Osteocyte (in vitro differentiated cells): ENCODE measurements at places on chromosomes 5 and 9.
A peak's percentile ranks its signal among the peaks of the same experiment; 100 is the strongest.

DNA sequence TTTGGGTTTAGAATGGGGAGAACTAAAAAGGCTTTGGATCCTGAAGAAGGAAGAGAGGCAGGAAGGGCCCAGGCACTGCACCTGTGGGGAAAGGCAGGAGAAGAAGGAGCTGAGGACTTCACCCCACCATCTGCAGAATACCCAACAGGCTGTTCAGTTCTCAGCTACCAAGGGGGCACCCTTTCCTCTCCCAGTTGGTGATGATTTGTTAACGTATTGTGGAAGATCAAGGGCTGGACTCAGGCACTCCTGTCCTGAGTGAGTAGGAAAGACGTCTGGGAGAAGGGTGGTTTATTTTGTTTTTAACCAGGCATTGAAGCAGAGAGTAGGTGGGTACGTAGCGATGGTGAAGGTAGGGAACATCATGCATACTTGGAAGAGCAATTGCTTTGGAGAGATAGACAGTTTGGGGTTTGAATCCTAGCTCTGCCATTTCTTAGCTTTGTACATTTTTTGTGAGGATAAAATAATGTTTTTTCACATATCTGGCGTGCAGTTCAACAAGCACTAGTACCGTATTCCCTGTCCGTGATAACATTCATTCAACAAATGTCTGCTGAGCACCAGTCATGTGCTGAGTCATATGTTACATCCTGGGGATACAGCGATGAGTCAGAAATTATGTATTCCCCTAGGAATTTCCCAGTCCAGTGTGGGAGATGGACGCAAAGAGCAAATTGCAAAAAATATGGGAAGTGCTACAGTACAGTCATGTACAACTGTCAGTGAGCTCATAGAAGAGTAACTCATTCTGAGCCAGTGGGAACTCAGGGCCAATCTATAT lies 2.1 kb downstream of the MSANTD3 start:
- DNase-seq: no peak

- no peak for DNase-seq
Measured at GRCh38 chr5:1387059-1387755, 42.3 kb upstream of the CLPTM1L start.

DNA sequence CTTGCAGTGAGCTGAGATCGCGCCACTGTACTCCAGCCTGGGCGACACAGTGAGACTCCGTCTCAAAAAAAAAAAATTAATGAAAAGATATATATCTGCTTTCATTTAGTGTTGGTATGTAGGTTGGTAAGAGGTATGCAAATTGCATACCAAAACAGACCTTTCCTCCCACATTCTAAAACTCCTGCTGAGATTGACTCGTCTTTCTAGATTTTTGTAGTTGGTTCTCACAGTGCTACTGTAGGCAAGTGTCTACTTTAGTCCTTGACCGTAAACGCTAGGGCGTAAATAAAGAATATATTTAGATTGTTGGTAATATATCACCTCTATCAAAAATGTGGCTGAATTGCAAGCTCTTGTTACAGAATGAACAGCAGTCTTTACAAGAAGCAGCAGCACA lies 445.9 kb downstream of the CHSY3 start:
- DNase-seq: no peak

GRCh38 chr5:126877602-126878001 lies 100.7 kb downstream of the LMNB1 start:
- DNase-seq: no peak

GRCh38 chr9:91727316-91727861 lies 222.6 kb downstream of the ROR2 start:
- no peak for DNase-seq

GRCh38 chr9:15271403-15271802 lies 35.6 kb downstream of the TTC39B start:
- no peak for DNase-seq

DNA sequence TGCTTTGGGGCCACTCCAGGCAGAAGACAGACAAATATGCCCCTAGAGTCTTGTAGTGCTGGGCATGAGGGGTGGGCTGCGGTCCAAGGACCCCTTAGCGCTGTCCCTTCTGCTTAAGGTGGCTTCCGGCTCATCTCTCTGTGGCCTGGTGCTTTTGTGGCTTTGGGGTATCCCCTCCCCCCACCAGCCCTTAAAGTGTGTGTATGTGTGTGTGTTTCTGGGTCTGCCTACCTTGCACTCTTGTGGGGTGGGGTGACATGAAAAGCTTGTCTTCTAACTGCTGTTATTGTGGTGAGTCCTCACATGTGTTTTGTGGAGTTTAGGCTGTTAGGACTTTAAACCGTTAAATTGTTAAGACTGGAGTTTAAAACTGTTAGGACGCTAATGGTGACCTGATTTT lies 23.6 kb downstream of the MARCHF6 start:
- no peak for DNase-seq

DNA sequence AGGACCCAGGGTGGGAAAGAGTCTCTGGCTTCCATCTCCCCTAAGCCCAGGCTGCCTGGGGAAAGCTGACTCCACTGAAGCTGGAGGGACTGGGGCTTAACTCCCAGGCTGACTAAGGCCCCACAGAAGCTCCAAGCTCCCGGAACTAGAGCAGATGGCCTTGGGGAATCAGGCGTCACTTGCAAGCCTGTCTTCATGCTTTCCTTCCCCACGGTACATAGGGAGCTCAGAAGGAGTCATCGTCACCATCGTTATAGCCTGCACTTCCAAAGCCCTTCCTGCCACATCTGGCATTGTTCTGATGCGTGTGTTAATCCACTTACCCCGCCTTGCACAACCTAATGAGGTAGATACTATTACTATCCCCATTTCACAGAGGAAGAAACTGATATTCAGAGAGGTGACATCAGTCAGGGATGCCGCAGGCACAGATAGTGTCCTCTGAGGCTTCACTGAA lies 11.5 kb downstream of the AQP3 start:
- no peak for DNase-seq

GRCh38 chr5:169251333-169252084 lies 49.4 kb downstream of the SLIT3 start:
- DNase-seq: no peak

- DNase-seq: no peak
Measured at GRCh38 chr9:114626415-114627020, 15.4 kb downstream of the TMEM268 start.

DNA sequence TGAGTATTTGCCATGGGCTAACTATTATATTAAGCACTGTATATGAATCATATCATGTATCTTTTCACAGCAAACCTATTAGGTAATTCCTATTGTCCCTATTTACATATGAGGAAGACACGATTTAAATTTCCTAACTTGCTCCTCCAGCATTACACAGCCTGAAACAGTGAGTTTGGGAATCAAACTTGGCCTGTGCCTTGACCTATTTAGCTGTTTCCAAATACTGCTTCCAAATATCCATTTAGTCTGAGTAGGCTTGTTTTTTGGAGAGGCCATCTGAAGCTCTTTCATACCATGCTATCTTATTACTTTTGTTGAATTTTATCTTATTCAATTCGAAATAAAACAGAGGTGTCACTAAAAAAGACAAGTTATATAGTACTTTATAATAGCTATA lies 447.3 kb upstream of the MPDZ start:
- DNase-seq: no peak

DNA sequence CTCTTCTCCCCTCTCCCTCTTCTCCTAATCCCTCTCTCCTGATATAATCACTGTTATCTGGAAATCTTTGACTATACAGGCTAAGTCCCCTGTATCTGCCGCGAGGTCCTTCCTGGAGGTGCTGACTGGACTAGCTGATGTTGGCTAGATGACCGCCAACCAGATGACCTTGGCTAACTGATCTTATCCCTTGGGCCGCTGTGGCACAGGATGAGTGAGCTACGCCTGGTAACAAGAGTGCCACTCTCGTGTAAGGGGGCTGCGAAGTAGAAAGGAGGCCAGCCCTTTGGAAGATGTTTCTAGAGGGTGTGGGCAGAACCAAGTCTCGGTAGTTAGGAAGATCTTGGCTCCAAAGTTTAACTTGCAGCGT lies 345 bp upstream of the PRRC1 start:
- DNase-seq: no peak

GRCh38 chr5:178785999-178786398 lies 55.5 kb upstream of the ZNF354A start:
- no peak for DNase-seq

DNA sequence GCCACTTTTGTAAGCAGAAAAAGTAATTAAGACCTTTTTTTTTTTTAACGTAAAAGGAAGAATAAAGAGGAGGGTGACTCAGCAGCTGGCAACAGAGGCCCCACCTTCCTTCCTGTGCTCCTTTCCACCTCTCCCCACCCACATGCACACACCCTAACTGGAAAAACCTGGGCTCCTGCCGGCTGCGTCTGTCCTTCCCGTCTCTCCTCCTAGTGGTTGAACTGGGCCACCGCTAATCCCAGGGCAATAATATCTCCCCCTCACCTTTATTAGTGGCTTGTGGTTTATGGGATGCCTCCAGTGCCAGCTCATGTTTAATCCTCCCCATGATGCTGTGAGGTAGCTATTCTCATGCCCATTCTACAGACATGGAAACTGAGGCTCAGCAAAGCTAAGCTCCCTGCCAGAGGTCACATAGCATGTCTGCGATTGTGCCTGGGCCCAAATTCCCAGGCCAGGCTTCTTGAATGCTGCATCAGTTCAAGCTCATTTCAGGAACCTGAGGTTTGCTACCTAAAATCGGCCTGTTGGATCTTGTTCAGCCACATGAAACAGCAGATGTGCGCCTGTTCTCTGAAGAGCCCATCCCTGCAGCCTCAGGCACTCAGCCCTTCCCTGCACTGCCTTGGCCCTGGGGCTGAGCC lies 60.9 kb upstream of the IL17B start:
- DNase-seq: no peak

DNA sequence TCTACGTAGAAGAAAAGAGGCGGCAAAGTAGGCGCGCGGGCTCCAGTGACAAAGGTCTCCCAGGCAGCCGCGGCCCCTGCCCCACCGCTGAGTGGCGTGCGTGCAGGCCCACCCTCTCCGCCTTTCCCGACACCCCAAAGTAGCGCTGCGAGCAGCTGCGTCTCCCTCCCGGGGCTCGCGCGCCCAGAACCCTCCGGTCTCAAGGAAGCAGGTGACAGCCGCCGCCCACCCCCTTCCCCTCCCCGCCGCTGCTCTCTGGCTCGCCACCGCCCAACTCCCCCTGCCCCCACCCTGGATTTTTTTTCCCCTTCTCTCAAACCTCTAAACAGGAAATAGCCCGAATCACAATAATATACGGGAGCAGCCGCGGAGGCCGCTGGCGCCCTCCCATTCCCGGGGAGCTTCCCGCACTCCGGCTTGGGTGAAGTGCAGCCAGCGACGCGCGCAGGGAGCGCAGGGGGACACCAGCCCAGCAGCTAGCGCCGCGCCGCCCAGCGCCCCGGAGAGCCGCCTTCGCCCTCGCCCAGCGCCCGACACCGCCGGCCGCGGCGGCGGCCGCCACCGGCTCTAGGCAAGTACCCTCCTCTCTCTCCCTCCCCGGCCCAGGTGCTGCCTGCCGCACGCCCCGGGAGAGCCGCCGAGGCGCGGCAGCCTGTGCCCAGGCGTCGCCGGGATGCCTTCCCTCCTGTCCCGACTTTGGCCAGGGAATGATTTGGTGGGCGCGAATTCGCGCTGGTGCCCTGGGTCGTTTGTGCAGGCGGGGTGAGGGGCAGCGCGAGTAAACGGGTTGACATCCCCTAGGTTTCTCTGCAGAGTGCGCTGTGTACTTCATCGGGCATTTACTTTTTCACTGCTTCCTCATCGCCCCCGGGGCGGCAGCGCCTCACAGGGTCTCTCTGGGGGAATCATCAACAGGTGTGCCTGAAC lies 52.7 kb upstream of the TJP2 start:
- peak; percentile 84 for DNase-seq

- no peak for DNase-seq
Measured at GRCh38 chr5:53603009-53603687, 42.7 kb downstream of the NDUFS4 start.

- DNase-seq: no peak
Measured at GRCh38 chr9:72460342-72461312, 60.8 kb upstream of the TMC1 start.

GRCh38 chr5:30574761-30575160 lies 618.7 kb upstream of the CDH6 start:
- no peak for DNase-seq

DNA sequence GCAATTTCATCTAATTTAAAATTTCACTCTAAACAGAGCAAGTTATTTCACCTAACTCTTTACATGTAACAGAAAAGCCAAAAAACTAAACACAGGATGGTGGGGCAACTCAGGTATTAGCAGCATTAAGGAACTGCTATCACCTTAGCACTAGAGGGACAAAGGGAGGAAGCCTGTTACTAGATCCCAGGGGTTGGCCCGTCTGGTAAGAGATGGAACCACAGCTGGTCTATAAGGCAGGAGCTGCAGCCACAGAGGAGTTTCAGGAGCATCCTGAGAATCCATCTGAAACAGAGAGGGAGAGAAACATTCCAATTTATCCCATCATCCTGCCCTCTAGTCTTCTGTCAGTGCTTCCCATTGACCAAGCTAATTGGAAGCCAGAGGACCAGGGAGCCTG lies 300.3 kb downstream of the MRPS30 start:
- DNase-seq: no peak

DNA sequence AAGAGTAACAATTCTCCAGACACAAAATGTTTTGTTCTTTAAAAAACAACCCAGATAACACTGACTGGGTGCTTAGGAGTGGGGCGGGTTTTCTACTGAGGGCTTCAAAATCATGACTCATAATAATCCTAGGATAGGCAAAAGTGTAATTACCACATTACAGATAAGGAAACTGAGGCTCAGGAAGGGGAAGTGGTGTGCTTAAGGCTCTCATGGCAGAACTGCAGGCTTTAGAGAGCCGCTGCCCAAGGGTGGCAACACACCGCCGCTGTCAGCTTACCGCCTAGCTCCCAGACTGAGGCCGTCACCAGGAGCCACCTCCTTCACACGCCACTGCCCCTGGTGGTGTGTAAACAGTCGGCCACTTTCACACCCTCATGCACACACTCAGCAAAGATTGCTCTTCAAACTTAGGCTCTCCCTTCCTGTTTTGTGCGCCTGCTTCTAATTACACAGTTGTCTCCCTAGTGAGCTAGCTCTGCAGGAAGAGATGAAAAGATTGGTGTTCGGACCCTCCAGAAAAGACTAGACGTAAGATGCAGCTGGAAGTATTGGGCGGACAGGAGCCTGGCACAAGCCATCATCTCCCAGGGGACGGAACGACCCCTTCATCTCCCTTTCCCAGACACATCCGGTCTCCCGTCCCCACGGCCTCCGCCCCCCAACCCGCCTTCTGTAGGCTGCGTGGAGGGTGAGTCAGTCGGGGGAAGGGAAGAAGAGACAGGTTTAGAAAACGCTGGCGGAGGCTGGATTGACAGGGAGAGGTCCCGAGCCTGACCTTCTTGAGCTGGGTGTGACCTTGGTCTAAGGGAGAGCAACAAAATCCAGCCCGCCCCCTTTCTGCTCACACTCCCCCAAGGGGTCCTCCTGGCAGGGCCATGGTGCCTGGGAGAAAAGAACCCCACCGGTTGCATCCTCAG lies 162.7 kb downstream of the SYK start:
- DNase-seq: no peak

- DNase-seq: peak; percentile 84
Measured at GRCh38 chr5:181052672-181053487, 12.8 kb downstream of the BTNL9 start.

DNA sequence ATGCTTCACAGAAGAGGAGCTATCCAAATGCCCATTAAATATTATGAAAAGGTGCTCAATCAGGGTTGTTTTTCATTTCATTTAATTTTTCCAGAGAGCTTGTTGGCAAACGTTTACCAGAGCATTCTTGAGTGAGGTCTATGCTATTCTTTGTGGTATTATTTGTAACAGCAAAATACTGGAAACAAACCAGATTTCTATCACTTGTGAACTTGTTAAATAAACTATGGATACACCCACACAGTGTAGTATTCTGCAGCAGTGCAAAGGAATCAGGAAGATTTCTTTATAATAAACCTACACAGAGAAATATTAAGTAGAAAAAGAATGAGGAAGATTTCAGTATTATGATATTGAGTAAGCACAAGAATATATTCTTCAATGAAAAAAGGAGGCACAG lies 15.0 kb upstream of the SLC1A1 start:
- DNase-seq: no peak

GRCh38 chr5:169656125-169656901 lies 19.2 kb downstream of the DOCK2 start:
- no peak for DNase-seq
